Fibroblast of lung (primary cell): ENCODE measurements at places on chromosomes 11 and 22. TPM values are rescaled to one million over a fixed set of nuclear protein-coding genes. Genes with fewer than 3 reads are reported as not detected.

DNA sequence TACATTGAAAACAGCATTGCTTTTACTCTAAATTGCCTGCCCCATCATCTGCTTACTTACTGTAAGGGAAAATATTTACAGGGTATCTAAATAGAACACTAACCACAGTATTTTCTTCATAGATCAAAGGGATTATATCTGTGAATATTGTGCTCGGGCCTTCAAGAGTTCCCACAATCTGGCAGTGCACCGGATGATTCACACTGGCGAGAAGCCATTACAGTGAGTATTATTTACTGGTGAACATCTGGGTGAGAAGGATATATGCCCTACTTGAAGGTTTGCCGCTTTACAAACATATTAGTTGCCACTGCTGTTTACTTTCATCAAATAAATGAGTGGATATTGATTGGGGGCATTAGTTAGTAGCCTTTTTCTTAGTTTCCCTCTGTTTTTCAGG lies 5.9 kb upstream of the CNTF start:
- no peak overlapping the region for H3K27ac ChIP-seq
- peak; percentile 92 for DNase-seq
- H3K36me3 ChIP-seq: peaks cover 27% of the 10 kb centered on the region
- H3K4me3 ChIP-seq: no peak overlapping the region

DNA sequence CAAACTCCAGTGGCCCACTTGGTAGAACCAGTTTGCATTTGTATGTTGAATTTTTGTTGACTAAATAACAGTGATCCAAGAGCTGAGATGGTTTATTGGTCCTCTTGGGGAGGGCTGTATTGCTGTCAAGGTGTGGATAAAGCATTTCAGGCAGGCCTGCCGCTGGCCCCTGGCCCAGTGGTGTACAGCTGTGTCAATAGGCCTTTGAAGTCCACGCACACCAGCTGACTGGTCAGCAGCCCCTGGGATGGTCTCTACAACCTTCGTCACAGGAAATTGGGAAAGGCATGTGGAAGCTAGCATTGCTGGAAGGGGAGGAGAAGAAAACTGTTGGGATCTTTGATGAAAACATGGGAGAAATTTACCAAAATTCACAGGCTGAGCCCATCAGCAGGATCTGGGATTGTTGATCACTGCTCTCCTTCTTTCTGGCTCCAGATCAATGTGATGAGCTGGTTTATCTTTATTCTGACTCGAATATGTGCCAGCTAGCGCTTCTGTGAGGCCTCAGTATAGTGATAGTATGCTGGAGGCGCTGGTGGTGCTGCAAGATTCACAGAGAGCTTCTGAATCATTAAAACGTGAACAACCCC lies 12.5 kb upstream of the E2F8 start:
- peaks cover 9% of the 10 kb centered on the region for H3K27me3 ChIP-seq
- no peaks in the 10 kb centered on the region for H3K36me3 ChIP-seq
- no peak overlapping the region for H3K27ac ChIP-seq
- DNase-seq: no peak
- H3K4me1 ChIP-seq: no peaks in the 10 kb centered on the region
- H3K4me3 ChIP-seq: no peak overlapping the region

DNA sequence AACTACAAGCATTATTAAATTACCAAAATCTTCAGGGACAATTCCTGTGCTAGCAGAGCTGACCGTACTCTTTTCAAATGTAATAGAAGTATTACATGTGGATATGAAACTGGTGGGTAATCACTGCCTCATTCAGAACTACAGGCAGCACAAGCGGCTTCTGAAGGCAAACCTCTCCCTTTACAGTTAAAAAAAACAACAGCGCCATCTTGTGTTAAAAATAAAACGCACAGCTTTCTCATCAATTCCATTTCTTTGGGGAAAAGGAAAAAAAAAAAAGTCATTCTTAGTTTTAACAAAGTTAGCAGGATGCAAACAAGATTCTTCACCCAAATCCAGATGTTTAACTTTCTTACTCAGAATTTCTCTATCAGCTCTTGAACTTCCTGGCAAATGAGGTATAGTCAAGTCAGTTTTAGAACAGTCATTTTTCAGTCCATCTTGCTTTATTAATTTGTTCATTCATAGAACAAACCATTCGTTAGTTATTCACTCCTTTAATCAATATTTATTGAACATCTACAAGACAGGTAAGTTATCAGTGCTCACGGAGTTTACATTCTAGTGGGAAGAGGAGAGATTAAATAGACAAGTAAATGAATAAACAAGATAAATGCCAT lies 331.8 kb upstream of the MPPED2 start:
- H3K36me3 ChIP-seq: no peaks in the 10 kb centered on the region
- H3K4me3 ChIP-seq: no peak overlapping the region
- peak; percentile 33 for DNase-seq
- no peak overlapping the region for H3K27ac ChIP-seq

GRCh38 chr22:36823186-36823839 lies 6.5 kb upstream of the PVALB start:
- peaks cover 13% of the 10 kb centered on the region for H3K27me3 ChIP-seq
- H3K27ac ChIP-seq: no peak overlapping the region
- H3K4me1 ChIP-seq: no peaks in the 10 kb centered on the region
- DNase-seq: no peak

GRCh38 chr11:103380031-103380430 lies 270.8 kb downstream of the DYNC2H1 start:
- DNase-seq: no peak
- H3K36me3 ChIP-seq: no peaks in the 10 kb centered on the region
- no peaks in the 10 kb centered on the region for H3K27me3 ChIP-seq
- H3K4me1 ChIP-seq: no peaks in the 10 kb centered on the region
- H3K4me3 ChIP-seq: no peak overlapping the region

DNA sequence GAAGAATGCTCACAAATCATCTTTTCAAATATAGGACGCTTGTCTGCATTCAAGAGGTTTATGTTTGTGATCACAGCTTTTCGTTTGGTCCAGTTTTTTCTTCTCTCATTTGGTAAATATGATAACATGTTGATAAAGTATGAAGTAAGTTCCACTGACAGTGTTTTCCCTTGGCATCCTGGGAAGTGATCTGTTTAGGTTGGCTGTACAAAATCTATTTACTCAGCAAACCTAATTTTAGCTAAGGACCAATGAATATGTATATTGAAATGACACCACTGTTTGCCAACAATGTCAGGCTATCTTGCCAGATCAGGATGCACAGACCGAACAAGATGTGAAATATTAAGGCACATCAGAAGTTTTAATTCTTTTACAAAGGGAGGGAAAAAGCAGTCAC lies 1230.8 kb downstream of the LRRC4C start:
- no peaks in the 10 kb centered on the region for H3K36me3 ChIP-seq
- H3K4me1 ChIP-seq: no peaks in the 10 kb centered on the region
- DNase-seq: no peak
- no peaks in the 10 kb centered on the region for H3K27me3 ChIP-seq

GRCh38 chr22:43600265-43600664 lies 188.5 kb downstream of the MPPED1 start:
- no peaks in the 10 kb centered on the region for H3K27me3 ChIP-seq
- no peak overlapping the region for H3K27ac ChIP-seq
- H3K4me3 ChIP-seq: no peak overlapping the region
- no peaks in the 10 kb centered on the region for H3K4me1 ChIP-seq
- DNase-seq: no peak

GRCh38 chr22:34111210-34111824 lies 191.0 kb upstream of the LARGE1 start:
- no peaks in the 10 kb centered on the region for H3K36me3 ChIP-seq
- H3K4me1 ChIP-seq: no peaks in the 10 kb centered on the region
- H3K27ac ChIP-seq: no peak overlapping the region
- DNase-seq: peak; percentile 3
- no peaks in the 10 kb centered on the region for H3K27me3 ChIP-seq

GRCh38 chr22:43397766-43398165 lies 14.0 kb upstream of the MPPED1 start:
- no peaks in the 10 kb centered on the region for H3K4me1 ChIP-seq
- no peak for DNase-seq
- H3K36me3 ChIP-seq: no peaks in the 10 kb centered on the region
- no peak overlapping the region for H3K4me3 ChIP-seq
- no peaks in the 10 kb centered on the region for H3K27me3 ChIP-seq

DNA sequence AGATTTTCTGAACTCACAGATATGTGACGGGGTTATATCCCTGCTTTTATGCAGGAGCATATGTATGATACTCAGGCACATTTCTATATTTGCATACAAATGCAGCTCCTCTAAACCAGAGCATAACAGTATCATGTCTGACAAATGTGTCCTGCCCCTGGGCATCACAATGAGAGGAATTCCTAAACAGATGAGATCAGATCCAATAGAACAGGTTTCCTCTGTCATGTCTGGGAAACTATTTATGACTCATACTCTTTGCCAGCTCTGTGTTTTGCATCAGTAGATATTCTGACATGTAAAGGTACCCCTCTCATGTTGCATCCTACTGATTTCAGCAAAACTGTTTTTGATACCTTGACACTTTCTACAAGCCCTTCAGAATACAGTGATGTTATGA lies 29.4 kb downstream of the SYT9 start:
- H3K4me1 ChIP-seq: no peaks in the 10 kb centered on the region
- no peaks in the 10 kb centered on the region for H3K36me3 ChIP-seq
- no peak overlapping the region for H3K27ac ChIP-seq
- DNase-seq: peak; percentile 2
- no peaks in the 10 kb centered on the region for H3K27me3 ChIP-seq

GRCh38 chr22:45008186-45008681 lies 1.6 kb downstream of the PHF21B start:
- peak; percentile 15 for DNase-seq
- no peak overlapping the region for H3K4me3 ChIP-seq
- H3K4me1 ChIP-seq: no peaks in the 10 kb centered on the region
- H3K27ac ChIP-seq: no peak overlapping the region

GRCh38 chr22:23184764-23185113 lies 4.4 kb downstream of the BCR start:
- H3K4me1 ChIP-seq: peaks cover 7% of the 10 kb centered on the region
- H3K4me3 ChIP-seq: no peak overlapping the region
- H3K27me3 ChIP-seq: no peaks in the 10 kb centered on the region
- H3K36me3 ChIP-seq: no peaks in the 10 kb centered on the region
- H3K27ac ChIP-seq: no peak overlapping the region

- H3K36me3 ChIP-seq: no peaks in the 10 kb centered on the region
- H3K27ac ChIP-seq: no peak overlapping the region
- H3K27me3 ChIP-seq: no peaks in the 10 kb centered on the region
- no peak for DNase-seq
- H3K4me3 ChIP-seq: no peak overlapping the region
- no peaks in the 10 kb centered on the region for H3K4me1 ChIP-seq
Measured at GRCh38 chr11:7032692-7033091, 12.4 kb downstream of the NLRP14 start.

GRCh38 chr11:109946322-109946846 lies 146.8 kb upstream of the ZC3H12C start:
- no peak overlapping the region for H3K4me3 ChIP-seq
- H3K4me1 ChIP-seq: peaks cover 2% of the 10 kb centered on the region
- no peaks in the 10 kb centered on the region for H3K27me3 ChIP-seq
- H3K27ac ChIP-seq: peak overlapping the region; percentile 76

- no peaks in the 10 kb centered on the region for H3K36me3 ChIP-seq
- H3K27me3 ChIP-seq: no peaks in the 10 kb centered on the region
- DNase-seq: no peak
- no peak overlapping the region for H3K27ac ChIP-seq
- H3K4me1 ChIP-seq: no peaks in the 10 kb centered on the region
Measured at GRCh38 chr11:128379587-128380580, 207.5 kb downstream of the ETS1 start.

GRCh38 chr22:30877662-30878515 lies 90.7 kb downstream of the MORC2 start:
- H3K36me3 ChIP-seq: no peaks in the 10 kb centered on the region
- no peak for DNase-seq
- H3K27ac ChIP-seq: no peak overlapping the region
- H3K27me3 ChIP-seq: no peaks in the 10 kb centered on the region

- H3K4me3 ChIP-seq: no peak overlapping the region
- H3K27ac ChIP-seq: no peak overlapping the region
- no peaks in the 10 kb centered on the region for H3K36me3 ChIP-seq
- no peaks in the 10 kb centered on the region for H3K27me3 ChIP-seq
Measured at GRCh38 chr11:72912253-72912652, 98.0 kb downstream of the ATG16L2 start.

- H3K27ac ChIP-seq: no peak overlapping the region
- no peak overlapping the region for H3K4me3 ChIP-seq
- H3K36me3 ChIP-seq: peaks cover 6% of the 10 kb centered on the region
- no peak for DNase-seq
- peaks cover 2% of the 10 kb centered on the region for H3K4me1 ChIP-seq
Measured at GRCh38 chr11:78110351-78110750, 29.1 kb downstream of the ALG8 start.

- H3K27ac ChIP-seq: no peak overlapping the region
- no peaks in the 10 kb centered on the region for H3K4me1 ChIP-seq
- H3K4me3 ChIP-seq: no peak overlapping the region
- H3K27me3 ChIP-seq: peaks cover 10% of the 10 kb centered on the region
Measured at GRCh38 chr11:68978931-68979594, 1.7 kb downstream of the MRGPRD start.

GRCh38 chr11:15128621-15129020 lies 13.9 kb downstream of the INSC start:
- H3K4me3 ChIP-seq: no peak overlapping the region
- DNase-seq: no peak
- H3K4me1 ChIP-seq: peaks cover 3% of the 10 kb centered on the region
- H3K36me3 ChIP-seq: no peaks in the 10 kb centered on the region
- H3K27me3 ChIP-seq: no peaks in the 10 kb centered on the region

- H3K36me3 ChIP-seq: peaks cover 2% of the 10 kb centered on the region
- H3K4me3 ChIP-seq: no peak overlapping the region
- H3K27me3 ChIP-seq: no peaks in the 10 kb centered on the region
- no peak for DNase-seq
- no peaks in the 10 kb centered on the region for H3K4me1 ChIP-seq
- H3K27ac ChIP-seq: no peak overlapping the region
Measured at GRCh38 chr22:46849101-46849500, 86.7 kb downstream of the TBC1D22A start.

Gene APOC3
- total RNA-seq: not detected in 2 replicates

Gene PAMR1
- 159 and 189 TPM in 2 replicates for total RNA-seq

Gene FAM180B
- not detected in 2 replicates for total RNA-seq

Gene SERPIND1
- total RNA-seq: not detected in 2 replicates

Gene CRACR2B
- 0.66 and 1.0 TPM in 2 replicates for total RNA-seq

Gene RAG1
- total RNA-seq: 0.77 and 0.99 TPM in 2 replicates

Gene E2F8
- 0.17 TPM in 1 of 2 replicates, not detected in the other for total RNA-seq

Gene HTR3A
- total RNA-seq: not detected in 2 replicates

Gene GRIA4
- total RNA-seq: under 0.01 and 0.50 TPM in 2 replicates

Gene MIAT
- total RNA-seq: 2.1 and 10.2 TPM in 2 replicates

Gene SMIM35
- total RNA-seq: not detected in 2 replicates

Gene ADM2
- total RNA-seq: 2.8 and 5.8 TPM in 2 replicates

Gene LINC01488
- total RNA-seq: not detected in 2 replicates

Gene UVRAG
- total RNA-seq: 19.8 and 22.1 TPM in 2 replicates
